Smooth muscle cell of the umbilical artery (primary cell): ENCODE measurements at places on chromosomes 1 and 21. TPM values are rescaled to one million over a fixed set of nuclear protein-coding genes. Genes with fewer than 3 reads are reported as not detected.

Gene LAD1
- not detected in 2 replicates for total RNA-seq

Gene ATP1A4
- not detected in 2 replicates for total RNA-seq

Gene DNASE2B
- not detected in 2 replicates for total RNA-seq

Gene PGLYRP4
- total RNA-seq: not detected in 2 replicates

Gene LCE1A
- not detected in 2 replicates for total RNA-seq

Gene IFNLR1
- not detected in 2 replicates for total RNA-seq

Gene KCNJ15
- 0.74 and 1.8 TPM in 2 replicates for total RNA-seq

Gene AMY2B
- 4.0 and 6.5 TPM in 2 replicates for total RNA-seq

Gene CLCA4
- total RNA-seq: not detected in 2 replicates

Gene ATPAF1
- total RNA-seq: 44.8 and 51.4 TPM in 2 replicates

Gene PROX1
- under 0.01 and 0.51 TPM in 2 replicates for total RNA-seq

Gene QSOX1
- total RNA-seq: 595 and 635 TPM in 2 replicates

Gene PGBD5
- total RNA-seq: under 0.01 TPM in 1 of 2 replicates, not detected in the other

Gene WDR64
- not detected in 2 replicates for total RNA-seq

Gene CLEC20A
- not detected in 2 replicates for total RNA-seq

Gene GIPC2
- total RNA-seq: 0.30 and 1.2 TPM in 2 replicates

Gene FCRL5
- not detected in 2 replicates for total RNA-seq

Gene CYP4Z1
- not detected in 2 replicates for total RNA-seq

Gene AMIGO1
- total RNA-seq: 1.0 and 2.1 TPM in 2 replicates

Gene CFHR4
- total RNA-seq: not detected in 2 replicates

Gene CELF3
- not detected in 2 replicates for total RNA-seq

Gene SLAMF8
- total RNA-seq: not detected in 2 replicates

Gene S100A3
- total RNA-seq: 0.59 and 1.4 TPM in 2 replicates

Gene SLAMF7
- not detected in 2 replicates for total RNA-seq

Gene NAV1
- 41.3 and 123 TPM in 2 replicates for total RNA-seq

Gene FAAH
- 0.30 and 1.6 TPM in 2 replicates for total RNA-seq

Gene C1QTNF12
- 0.92 and 1.5 TPM in 2 replicates for total RNA-seq

Gene MSH4
- 0.46 and 0.59 TPM in 2 replicates for total RNA-seq

Gene TNFAIP8L2
- total RNA-seq: not detected in 2 replicates

Gene TMEM52
- 0.32 TPM in 1 of 2 replicates, not detected in the other for total RNA-seq

Gene TMEM234
- 17.0 and 18.1 TPM in 2 replicates for total RNA-seq

Gene IRF6
- 0.05 and 0.59 TPM in 2 replicates for total RNA-seq

Gene LRRC7
- total RNA-seq: 0.46 TPM in 1 of 2 replicates, not detected in the other

Gene HMCN1
- total RNA-seq: 41.3 and 81.7 TPM in 2 replicates

Gene KRTAP6-2
- total RNA-seq: not detected in 2 replicates

Gene KCNJ6
- 0.30 TPM in 1 of 2 replicates, not detected in the other for total RNA-seq
